GM23338 (cell line): ENCODE measurements at places on chromosomes 16 and 17. TPM values are rescaled to one million over a fixed set of nuclear protein-coding genes. Genes with fewer than 3 reads are reported as not detected.

GRCh38 chr16:3580251-3580651 is 3.0 kb upstream of the NLRC3 start:
- H3K4me3 ChIP-seq, result no peak overlapping the region
- no peaks in the 10 kb centered on the region for H3K27me3 ChIP-seq
- H3K27ac ChIP-seq, result no peak overlapping the region

DNA sequence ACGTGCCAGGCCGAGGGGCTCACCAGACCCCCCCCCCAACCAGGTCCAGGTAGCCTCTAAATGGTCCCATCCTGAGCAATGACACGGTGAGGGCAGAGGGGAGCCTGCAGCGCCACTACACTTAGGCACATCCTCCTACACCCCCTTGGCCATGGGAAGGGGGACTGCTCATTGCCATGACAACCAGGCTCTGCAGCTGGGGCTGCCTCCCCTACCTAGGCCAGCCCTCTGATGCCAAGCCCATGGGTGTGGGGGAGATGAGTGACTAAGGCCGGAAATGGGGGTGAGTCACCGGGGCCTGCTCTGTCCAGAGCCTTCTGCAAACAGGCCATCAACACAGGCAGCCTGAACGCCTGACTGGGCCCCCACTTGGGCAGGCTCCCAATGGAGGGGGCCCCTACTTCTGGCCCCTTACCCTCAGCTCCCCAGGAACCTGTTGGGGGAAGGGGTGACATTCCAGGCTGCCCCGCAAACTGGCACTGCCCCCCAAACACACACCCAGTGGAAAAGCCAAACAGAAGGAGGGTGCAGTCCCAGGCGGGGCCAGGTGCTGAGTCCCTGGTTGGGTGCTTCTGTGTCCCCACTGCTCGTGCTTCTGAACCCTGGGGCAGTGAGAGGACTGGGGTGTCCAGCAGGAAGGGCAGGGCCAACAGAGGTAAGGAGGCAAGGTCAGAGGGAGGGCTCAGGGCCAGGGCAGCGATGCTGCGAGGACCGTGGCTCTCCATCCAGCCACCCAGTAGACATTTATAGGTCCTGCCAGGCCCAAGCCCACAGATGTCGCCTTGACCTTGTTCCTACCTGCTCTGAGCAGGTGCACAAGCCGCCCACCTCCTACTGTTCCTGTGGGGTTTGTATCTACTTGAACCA is 8.2 kb downstream of the PLCD3 start:
- no peak overlapping the region for H3K4me3 ChIP-seq
- H3K4me1 ChIP-seq, result no peaks in the 10 kb centered on the region
- peak; percentile 44 for DNase-seq
- no peak overlapping the region for H3K27ac ChIP-seq
- no peaks in the 10 kb centered on the region for H3K36me3 ChIP-seq

DNA sequence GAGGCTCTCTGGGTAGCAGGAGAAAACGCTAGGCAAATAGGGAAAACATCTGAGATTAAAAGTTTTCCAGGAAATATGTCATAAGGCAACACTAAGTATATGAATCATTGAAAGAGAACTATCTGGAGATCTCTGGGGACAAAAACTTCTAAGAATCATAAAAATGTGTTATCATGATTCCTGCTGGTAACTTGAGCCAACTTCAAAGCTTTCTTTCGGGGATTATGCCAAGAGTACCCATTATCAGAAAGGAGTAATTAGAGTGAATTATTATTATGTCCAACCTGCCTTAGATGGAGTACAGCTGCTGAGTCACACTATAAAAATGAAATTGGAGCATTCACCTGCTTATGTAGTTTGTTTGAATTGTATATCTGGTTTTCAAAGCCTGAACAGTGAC is 488.5 kb upstream of the SOX9 start:
- no peaks in the 10 kb centered on the region for H3K27me3 ChIP-seq
- no peak overlapping the region for H3K27ac ChIP-seq
- H3K4me3 ChIP-seq, result no peak overlapping the region
- no peaks in the 10 kb centered on the region for H3K36me3 ChIP-seq

DNA sequence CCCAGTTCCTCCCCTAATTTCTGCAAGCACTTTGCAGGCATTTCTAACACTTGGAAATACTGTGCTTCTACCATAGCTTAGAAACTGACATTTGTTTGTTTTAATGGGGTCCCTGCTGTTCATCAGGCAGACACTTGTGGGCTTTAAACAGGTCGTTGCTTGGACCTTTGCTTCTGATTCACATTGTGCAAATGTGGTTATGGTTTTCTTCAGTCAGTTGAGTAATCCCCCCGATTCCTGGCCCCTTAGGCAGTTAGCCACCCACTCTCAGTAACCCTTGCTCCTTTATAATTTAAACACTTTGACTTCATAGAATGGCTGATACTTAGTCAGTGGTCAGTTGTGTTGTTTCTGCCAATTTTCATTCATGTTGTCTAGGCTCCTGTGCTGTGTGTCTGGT is 39.4 kb downstream of the SLC47A1 start:
- no peaks in the 10 kb centered on the region for H3K27me3 ChIP-seq
- no peak overlapping the region for H3K27ac ChIP-seq
- no peaks in the 10 kb centered on the region for H3K36me3 ChIP-seq
- no peak for DNase-seq
- no peak overlapping the region for H3K4me3 ChIP-seq

CD300E gene
- total RNA-seq, result not detected in 2 replicates

CPNE7 gene
- total RNA-seq, result 15.7 and 18.4 TPM in 2 replicates
